NCI-H2107 (cell line): ENCODE measurements at places on chromosomes 13 and 19.
A peak's percentile ranks its signal among the peaks of the same experiment; 100 is the strongest.

DNA sequence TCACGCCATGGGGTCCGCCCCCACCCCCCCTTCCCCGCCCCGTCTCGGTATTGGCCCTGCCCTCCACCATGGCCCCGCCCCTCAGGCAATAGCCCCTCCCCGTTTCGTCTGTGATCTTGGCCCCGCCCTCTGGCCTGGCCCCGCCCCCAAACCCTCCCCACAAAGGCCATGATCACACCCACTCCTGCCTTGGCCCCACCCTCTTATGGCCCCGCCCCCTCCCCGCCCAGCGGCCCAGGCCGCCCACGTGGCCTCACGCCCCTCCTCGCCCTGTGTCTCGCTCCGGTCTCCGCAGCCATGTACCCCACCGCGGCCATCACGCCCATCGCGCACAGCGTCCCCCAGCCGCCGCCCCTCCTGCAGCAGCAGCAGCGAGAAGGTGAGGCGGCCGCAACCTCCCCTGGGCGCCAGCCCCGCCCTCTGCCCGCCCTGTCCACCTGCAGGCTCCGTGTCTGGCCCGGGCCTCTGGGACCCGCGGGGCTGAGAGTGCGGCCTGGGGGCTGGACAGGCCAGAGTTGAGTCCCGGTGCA, 61.3 kb downstream of the CELF5 start:
- no peak for DNase-seq

DNA sequence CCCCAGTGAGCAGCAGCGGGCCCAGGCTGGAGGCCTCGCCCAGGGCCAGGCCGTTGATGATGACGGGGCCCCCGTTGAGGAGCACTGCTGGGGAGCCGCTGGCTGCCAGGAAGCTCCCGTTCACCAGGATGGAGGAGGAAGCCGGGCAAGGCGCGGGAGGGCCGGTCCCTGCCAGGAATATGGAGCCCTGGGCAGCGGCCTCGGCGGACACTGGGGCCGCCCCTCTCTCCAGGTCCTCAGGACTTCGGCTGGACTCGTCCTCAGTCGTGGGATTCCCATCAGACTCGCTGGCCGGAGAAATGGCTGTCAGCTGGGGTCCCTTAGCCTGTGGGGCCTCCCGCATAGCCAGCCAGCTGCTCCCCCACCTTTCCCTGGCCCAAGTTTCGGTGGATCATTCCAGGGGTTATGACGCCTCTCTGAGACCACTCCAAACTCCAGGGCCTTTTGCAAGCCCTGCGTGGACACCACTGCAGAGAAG, 2.1 kb downstream of the SIX5 start:
- no peak for DNase-seq

DNA sequence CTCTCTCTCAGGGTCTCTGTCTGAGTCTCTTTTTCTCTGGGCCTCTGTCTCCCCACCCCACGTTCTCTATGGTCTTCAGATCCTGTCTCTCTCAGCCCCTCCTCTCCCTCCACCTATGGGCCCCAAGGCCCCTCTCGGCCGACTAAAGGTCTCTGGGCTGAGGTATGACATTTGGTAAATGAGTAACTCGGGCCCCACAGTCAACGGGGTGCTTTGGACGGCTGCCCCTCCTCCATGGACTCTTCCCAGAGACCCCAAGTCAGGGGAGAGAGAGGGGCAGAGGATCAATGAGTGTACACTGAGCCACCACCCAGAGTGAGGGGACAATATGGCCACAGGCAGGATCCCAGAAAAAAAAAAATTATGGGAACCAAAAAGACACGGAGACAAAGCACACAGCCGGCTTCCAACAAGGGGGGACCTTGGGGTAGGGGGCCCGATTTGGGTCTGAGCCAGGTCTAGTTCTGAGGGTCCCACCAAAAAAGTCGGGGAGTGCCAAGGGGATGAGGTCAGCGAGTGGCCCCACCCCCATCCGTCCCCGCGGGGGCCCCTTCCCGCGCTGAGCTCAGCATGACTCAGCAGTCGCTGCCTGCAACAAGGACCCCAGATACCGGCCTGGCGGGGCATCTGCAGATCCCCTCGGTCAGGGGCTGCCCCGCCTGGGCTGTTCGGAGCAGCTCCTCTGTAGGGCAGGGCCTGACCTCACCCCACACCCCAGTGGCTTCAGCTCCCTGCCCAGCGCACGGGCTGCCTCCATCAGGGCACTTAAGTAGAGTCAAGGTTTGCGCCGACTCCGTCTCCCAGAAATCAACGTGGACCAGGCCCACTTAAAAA, 1.5 kb upstream of the FTL start:
- no peak for DNase-seq

GRCh38 chr19:39296055-39296645, at the start of gene IFNL1:
Gene IFNL1, plus strand, starts transcription at chr19:39296407. Its CDS starts 15 bp downstream, at chr19:39296422.
- no peak for DNase-seq

GRCh38 chr13:110445722-110446574, 115.6 kb downstream of the RAB20 start:
- no peak for DNase-seq

DNA sequence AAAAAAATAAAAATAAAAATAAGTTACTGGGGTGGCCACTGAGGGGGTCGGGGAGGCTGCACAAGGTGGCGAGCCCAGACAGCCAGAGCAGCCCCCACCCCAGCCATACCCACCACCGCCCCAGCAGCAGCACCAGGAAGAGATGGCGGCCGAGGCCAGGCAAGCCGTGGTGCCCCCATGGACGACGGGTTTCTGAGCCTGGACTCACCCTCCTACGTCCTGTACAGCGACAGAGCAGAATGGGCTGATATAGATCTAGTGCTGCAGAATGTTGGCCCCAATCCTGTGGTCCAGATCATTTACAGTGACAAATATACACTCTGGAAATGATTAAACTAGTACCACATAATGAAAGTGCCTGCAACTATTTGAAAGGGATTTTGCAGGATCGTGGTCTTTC, 71.6 kb upstream of the ZDHHC20 start:
- DNase-seq, result no peak

GRCh38 chr19:17391371-17392151, 2.4 kb downstream of the CCDC194 start:
- no peak for DNase-seq

DNA sequence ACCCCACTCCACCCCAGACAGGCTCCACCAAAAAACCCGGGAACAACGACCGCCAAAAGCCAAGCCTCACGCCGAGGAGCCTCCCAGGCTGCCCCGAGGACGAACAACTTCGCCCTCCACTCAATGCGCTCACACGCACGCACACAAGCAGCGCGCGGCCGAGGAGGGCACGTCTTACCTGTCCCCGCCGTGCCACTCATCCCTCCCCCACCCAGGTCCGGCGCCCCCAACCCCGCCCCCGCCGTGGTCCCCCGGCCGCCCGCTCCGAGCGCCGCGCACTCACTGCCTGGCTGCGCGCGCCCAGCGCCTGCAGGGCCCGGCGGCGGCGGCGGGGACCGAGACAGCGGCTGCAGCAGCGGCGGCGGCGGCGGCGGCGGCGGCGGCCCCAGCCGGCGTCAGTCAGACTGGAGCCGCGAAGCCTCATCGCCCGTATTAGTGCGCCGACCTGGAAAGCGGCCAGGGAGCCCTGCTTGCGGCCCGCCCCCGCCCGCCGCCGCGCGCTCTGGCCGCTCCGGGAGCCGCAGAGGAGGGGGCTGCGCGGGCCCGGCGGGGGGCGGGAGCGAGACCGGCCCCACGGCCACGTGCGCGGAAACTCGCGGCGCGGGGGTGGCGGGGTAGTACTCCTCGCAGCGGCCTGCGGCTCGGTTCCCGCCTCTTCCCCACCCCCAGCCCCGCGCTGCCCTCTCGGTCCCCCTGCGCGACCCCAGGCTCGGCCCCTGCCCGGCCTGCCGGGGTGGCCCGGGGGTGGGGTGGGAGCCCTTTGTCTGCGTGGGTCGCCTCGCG, at the start of gene SMAD9:
Gene SMAD9 (minus strand): TSS at position 406 of the 783 bp plus-strand sequence. CDS start 40,549 bp downstream, outside the sequence.
- peak; percentile 42 for DNase-seq

- DNase-seq, result no peak
These were observed 8.0 kb downstream of the MAP2K2 start for GRCh38 chr19:4115818-4116385.

DNA sequence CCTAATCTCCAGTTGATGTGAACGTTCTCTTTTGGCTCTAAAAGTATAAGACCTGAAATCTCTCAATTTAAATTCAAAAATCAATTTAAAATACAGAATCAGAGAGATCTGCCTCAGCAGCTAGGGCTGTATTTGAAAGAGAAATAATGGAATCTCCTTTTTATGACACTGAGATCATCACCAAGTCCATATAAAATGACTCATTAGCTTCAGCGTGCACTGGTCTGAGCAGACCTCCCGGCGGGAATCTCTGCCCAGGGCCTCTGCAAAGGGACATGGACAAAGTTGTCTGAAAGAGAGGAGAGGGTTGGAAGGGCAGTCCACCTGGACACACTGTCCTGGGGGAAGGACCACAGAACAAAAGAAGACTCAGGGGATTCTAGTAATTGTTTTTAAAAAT, 855.6 kb downstream of the EFNB2 start:
- DNase-seq, result no peak

DNA sequence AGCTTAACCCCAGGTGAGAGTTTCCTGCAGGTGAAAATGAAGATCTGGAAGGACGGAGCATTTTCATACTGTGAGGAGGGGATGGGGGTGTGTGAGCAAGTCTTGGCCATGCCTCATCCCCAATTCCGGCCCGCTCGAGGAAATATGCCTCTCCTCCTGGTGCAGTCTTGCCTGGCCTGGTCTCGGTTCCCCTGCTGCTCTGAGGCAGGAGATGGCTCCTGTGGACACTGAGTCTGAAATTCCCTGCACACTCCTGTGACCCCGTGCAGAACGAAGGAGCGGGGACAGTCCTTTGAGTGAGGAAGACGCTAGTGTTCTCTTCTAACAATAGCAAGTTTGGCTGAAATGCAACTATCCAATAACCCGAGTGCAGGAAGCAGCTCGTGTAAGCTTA, 329 bp upstream of the ZNF439 start:
- no peak for DNase-seq

DNA sequence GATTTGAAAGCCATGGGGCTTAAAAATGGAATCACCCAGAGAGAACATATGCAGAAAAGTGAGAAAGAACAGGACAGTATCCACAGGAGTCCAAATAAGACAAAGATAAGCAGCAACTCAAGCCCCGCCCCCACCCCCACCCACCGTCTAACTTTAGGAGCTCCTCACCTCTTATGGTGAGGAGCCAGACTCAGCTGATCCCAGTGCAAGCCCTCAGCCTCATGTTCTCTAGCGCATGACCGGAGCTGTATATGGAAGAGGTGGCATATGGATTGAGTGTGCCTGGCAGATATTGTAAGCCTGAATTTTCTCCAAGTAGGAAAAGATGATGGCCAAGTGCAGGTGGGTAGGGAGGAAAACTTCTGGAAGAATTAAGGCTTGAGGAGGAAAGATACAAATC, 36.4 kb upstream of the DCT start:
- DNase-seq, result no peak

DNA sequence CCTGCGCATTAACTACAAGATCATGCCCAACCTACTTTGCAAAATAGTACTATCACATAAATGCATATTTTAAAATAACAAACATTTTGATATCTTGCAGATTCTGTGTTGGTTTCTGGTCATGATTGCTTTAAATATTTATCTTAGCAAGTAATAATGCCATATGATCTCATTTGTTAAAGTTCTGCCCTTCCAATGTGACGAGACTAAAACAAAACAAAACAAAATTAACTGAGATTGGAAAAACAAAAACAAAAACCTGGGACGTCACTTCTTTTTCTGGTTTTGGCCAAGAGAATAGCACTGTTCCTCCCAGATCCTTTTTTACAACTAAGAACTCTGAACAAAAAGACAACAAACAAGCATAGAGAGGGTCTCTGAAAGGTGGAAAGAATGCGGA, 436.3 kb downstream of the DACH1 start:
- DNase-seq, result no peak

DNA sequence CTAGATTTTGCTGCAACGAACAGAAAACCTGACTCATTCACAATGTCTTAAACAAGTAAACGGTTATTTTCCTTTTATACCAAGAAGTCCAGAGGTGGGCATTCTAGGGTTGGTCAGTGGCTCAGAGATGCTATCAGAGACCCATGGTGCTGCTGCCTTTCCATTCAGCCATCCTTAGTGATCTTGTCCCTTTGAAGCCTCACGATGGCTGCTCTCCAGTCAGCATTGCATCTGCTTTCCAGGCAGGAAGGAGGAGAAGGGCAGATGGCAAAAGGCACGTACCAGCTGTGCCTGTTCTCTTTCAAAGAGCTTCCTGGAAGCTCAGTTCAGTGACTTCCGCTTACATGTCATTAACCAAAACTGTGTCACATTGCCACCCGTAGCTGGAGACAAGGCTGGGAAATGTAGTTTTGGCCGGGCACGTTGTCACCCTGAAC, 30.1 kb downstream of the WDFY2 start:
- DNase-seq, result no peak

DNA sequence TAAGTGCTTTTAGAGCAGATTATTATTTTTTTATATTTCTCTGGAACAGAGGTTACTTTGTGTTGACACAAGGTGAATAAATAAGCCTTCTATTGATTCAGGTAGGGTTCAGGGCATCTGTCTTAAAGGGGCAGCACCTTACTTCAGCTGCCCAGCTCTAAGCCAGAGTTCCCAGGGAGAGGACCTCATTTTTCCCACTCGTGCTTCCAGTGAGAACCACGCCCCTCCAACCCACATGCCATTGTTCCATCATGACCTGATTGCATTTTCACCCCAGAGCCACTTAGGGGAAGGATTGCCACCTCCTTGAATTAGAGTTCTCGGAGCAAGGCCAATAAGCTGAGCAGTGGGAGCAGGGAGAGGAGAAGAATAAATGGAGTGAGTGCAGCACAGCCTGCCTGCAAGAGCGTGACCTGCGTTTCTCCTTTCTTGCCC, 104.3 kb upstream of the FRY start:
- DNase-seq, result no peak

GRCh38 chr19:54188215-54188871, 1.0 kb downstream of the MBOAT7 start:
- DNase-seq, result no peak

GRCh38 chr19:53195265-53195903, 2.2 kb upstream of the ZNF665 start:
- peak; percentile 44 for DNase-seq

GRCh38 chr19:11496391-11497163, 9.1 kb downstream of the ZNF653 start:
- DNase-seq, result peak; percentile 17

GRCh38 chr13:26899202-26899601, 138.6 kb upstream of the GPR12 start:
- DNase-seq, result no peak

DNA sequence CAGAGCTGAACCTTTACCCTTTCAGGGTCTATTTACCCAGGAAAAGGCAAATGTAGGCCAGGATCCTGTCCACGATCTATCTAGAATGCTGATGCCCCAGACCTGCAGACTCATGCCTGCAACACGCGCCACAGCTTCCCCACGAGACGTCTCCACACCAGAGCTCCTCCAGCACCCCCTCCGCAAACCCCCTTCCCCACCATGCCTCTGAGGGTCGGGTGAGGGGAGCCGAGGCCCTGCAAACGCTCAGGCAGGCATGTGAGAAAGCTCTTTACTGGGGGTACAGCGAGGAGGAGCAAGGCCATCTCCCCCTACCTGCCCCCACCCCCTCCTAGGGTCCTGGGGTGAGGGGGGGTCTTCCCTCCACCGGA, 8.9 kb downstream of the DYRK1B start:
- DNase-seq, result no peak
